ENCODE measurements at places on chromosomes 5 and 9. TPM values are rescaled to one million over a fixed set of nuclear protein-coding genes. Genes with fewer than 3 reads are reported as not detected.

AJM1 gene
- polyA plus RNA-seq: 1.2 TPM

ANKRD34B gene
- 0.03 TPM for polyA plus RNA-seq

PHAX gene
- 64.5 TPM for polyA plus RNA-seq

GRIN3A gene
- polyA plus RNA-seq: 0.28 TPM

CDH18 gene
- polyA plus RNA-seq: 1.1 TPM

FAM200C gene
- polyA plus RNA-seq: 14.1 TPM

MARVELD2 gene
- 20.8 TPM for polyA plus RNA-seq

TYRP1 gene
- 7.3 TPM for polyA plus RNA-seq

SOX30 gene
- 0.25 TPM for polyA plus RNA-seq

ANGPTL2 gene
- 23.3 TPM for polyA plus RNA-seq

CBY3 gene
- polyA plus RNA-seq: 0.23 TPM

GRIA1 gene
- polyA plus RNA-seq: 15.2 TPM

NPR2 gene
- 47.0 TPM for polyA plus RNA-seq

CER1 gene
- 0.44 TPM for polyA plus RNA-seq

CD72 gene
- 4.3 TPM for polyA plus RNA-seq

ADAMTS13 gene
- 9.8 TPM for polyA plus RNA-seq

HOMER1 gene
- polyA plus RNA-seq: 10.7 TPM

CTSV gene
- 2.7 TPM for polyA plus RNA-seq

TRIM7 gene
- polyA plus RNA-seq: 0.39 TPM

Measured in left lung (tissue), 14 donors.